ENCODE measurements at places on chromosomes 1 and 21.

DNA sequence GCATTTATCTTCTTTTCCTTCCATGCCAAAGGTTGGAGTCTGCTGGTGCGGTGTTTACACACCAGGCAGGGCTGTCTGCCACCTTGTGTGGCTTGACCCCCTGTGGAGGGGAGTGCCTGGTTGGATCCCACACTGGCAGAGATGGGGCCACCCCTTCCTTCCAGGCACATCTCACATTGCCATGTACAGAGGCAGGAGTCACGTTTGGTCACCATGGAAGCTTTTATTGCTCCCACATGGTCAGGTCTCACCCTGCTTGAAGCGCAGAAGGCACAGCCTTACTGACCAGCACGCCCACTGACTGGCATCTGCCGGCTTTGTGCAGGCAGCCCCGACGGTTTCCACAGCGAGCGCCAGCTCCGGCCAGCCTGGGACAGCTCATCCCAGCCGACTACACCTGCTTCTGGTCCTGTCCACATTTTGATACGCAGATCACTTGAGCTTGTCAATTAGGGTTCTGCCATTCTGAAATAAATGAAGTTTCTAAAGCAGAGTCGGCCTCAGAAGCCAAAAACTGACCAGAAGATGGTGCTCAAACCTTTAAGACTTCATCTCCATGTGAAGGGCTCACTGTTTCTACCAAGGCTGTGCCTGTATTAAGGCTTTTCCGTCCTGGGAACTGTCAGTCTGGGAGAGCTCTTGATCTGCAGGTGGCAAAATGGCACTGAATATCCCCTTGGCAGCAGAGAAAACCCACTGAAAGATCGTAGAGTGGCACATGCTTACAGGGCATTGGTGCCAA, 35.6 kb upstream of the EPHA8 start:
- DNase-seq = no peak

GRCh38 chr1:151621351-151621750, 9.5 kb downstream of the SNX27 start:
- DNase-seq = no peak

DNA sequence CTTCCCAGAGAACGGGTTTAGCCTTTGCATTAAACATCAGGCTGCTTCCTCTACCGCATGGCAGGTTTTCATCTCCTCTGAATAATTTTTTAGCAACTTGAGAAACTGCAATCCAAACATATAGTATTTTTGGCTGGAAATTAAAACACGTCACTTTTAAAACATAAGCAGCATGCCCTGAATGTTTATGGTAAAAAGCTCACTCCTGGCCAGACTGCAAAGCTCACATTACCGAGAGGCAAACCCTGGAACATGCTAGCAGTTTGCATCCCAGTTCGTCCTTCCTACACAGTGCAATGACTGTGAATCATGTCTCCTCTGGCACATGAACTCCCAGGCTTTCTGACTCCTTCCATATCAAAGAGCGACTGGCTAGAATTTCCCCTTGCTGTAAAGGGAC, 312.3 kb downstream of the RRAGC start:
- DNase-seq = no peak

DNA sequence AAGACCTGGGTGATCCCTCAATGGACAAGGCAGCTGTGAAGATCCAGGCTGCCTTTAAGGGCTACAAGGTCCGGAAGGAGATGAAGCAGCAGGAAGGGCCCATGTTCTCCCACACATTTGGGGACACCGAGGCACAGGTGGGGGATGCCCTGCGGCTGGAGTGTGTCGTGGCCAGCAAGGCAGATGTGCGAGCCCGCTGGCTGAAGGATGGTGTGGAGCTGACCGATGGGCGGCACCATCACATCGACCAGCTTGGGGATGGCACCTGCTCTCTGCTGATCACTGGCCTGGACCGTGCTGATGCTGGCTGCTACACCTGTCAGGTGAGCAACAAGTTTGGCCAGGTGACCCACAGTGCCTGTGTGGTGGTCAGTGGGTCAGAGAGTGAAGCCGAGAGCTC, 85.2 kb downstream of the TRIM11 start:
- DNase-seq = no peak

All from stimulated activated CD4-positive, alpha-beta T cell treated with anti-CD3 and anti-CD28 coated beads, Interleukin-1b, Interleukin-23, amount 100 ng/mL, for 48 hours (primary cell).